Left lung (tissue), 14 donors: ENCODE measurements at places on chromosomes 1 and 21. TPM values are rescaled to one million over a fixed set of nuclear protein-coding genes. Genes with fewer than 3 reads are reported as not detected.
A peak's percentile ranks its signal among the peaks of the same experiment; 100 is the strongest.

- DNase-seq, result no peak
These were observed 1.4 kb upstream of the RBM15 start for GRCh38 chr1:110337704-110338308.

Gene ATP6V1G3
- not detected for total RNA-seq

GRCh38 chr1:216057063-216057462 is 366.2 kb downstream of the USH2A start:
- no peak for DNase-seq

- DNase-seq, result peak; percentile 7
These were observed 79.4 kb upstream of the ACTL8 start for GRCh38 chr1:17675744-17676143.
